ENCODE measurements at places on chromosomes 5 and 9.

GRCh38 chr9:112193572-112194288, 18.6 kb upstream of the SUSD1 start:
- no peak for DNase-seq

DNA sequence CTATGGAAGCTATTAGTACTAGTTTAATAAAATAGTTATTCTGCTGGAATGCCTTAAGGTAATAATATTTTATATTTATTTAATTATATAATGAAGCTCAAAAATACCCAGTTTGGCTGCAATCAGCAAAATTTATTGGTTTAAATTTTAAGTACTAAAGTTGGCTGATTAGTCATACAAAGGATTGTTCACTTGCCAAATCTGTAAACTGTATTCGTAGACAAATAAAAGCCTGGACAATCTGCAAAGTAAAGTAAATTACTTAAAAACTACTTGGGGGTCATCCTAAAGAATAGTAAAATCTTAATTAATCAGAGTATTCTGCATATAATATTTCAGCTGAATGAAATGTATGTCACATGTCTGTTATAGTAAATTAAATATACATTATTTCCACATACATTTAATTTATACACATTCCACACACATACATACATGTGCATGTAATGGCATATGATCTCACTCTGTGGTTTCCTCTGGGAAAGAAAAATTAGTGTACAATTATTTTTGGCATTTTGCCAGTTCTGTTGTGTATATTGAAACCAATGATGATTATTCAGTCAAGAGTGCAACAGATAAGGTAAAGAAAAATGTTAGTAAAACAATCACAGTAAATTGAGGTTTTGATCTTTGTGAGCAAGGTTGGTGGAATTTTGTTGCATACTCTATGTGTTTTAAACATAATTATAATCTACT, 455.9 kb downstream of the CDH9 start:
- DNase-seq: no peak

GRCh38 chr9:69617006-69617405, 55.2 kb downstream of the APBA1 start:
- no peak for DNase-seq

- no peak for DNase-seq
These were observed 29.8 kb upstream of the SLC6A3 start for GRCh38 chr5:1474866-1475543.

DNA sequence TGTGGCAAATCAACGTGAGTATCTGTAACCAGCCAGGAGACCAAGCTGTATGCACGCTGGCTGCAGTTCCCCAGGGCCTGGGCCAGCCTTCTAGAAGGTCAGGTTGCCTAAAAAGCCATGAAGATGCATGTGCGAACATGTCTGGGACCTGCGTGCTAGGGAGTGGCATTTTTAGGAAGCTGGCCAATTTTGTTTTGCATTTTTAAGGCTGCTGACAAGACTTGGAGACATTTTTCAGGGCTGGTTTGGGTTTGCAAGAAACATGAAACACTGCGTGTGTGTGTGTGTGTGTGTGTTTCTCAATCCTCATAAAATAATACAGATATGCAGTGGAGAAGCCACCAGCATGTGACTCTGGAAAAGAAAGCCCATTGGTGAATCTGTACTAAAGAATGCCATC, 5.1 kb downstream of the TGFBI start:
- no peak for DNase-seq

DNA sequence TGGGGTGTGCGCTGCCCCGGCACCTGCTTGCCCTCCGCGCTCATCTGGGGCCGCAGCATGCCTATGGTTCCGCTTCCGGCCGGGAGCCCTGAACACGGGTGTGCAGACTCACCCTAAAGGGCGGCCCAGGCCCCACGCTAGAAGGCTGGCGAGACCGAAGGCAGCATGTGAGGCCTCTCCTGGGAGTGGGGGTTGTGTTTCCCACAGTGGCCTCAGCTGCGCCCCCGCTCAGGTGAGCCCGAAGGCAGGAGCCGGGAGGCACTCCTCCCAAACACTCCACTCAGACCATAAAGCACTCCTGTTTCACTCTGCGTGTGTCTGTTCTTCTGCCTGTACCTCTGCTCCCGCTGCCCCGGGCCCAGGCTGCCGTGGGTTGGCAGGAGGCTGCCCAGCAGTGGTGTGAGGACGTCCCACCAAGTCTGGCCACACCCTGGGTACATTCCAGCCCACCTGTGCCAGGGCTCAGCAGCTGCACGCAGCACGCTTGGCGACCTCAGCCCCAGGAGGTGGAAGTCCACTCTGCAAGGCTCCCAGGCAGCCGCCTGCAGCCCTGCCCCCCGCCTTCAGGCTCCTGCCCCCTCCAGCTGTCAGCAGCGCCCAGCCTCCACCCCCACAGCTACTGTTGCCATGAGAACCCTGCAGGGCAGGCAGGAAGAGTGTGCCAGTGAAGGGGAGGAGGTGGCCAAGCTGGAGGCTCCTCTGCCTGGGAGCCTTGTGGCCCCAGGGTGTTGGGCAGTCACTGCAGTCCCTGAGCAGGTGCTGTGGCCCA, 1.2 kb upstream of the AJM1 start:
- peak; percentile 24 for DNase-seq
